ENCODE measurements at places on chromosomes 2 and 18.
A peak's percentile ranks its signal among the peaks of the same experiment; 100 is the strongest.

- peak; percentile 81 for DNase-seq
Observed at GRCh38 chr2:237700512-237701032, 73.2 kb downstream of the LRRFIP1 start.

DNA sequence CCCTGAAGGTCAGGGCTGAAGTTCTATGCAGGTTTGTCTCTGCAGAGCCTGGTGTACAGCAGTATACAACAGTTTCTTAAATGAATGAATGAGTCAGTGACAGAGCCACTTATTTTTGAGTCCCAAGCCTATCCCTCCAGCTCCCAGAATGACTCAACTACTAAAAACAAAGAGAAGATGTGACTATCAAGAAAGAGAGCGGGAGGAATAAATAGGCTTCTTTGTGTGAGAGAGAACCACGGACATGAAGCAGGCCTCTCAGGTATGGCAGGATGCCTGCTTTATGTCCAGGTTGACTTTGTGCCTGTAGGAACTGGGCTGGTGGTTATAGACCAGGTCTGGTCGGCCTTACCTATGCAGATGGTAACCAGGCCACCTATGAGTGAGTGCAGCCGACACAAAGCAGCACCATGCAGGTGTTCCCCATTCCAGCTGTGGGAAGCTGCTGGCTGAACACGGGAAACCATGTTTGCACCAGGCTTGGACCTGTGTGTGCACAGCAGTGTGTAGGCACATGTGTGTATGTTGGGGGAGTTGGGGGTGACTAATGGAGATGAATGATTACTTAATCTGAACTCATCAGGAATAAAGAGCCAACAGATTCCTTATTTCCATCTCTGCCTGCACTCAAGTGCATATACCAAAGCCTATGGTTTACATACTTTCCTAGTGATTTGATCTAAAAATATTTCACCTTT, 171.0 kb downstream of the OSR1 start:
- DNase-seq: no peak

DNA sequence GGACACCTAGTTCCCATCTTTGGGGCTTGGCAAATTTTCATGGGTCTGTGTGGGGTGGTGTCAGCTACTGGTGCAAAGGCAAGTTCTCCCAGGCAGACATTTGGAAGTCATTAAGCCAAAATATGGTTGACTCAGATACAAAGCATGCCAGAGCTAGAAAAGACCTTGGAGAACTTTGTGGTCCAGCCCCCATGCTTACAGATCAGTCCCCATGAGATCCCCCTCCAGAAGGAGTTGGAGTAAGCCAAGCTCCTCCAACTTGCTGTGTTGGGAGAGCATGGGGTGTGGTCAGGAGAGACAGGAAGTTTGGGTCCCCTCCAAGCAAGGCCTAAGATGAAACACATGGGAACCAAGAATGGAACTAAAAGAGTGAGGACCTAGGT, 224.5 kb downstream of the CYP26B1 start:
- DNase-seq: no peak

GRCh38 chr2:44975571-44976450, 33.4 kb downstream of the SIX2 start:
- peak; percentile 14 for DNase-seq

GRCh38 chr2:180682871-180683270, 297.5 kb upstream of the UBE2E3 start:
- DNase-seq: no peak

GRCh38 chr2:1907291-1907690, 163.0 kb upstream of the PXDN start:
- no peak for DNase-seq

DNA sequence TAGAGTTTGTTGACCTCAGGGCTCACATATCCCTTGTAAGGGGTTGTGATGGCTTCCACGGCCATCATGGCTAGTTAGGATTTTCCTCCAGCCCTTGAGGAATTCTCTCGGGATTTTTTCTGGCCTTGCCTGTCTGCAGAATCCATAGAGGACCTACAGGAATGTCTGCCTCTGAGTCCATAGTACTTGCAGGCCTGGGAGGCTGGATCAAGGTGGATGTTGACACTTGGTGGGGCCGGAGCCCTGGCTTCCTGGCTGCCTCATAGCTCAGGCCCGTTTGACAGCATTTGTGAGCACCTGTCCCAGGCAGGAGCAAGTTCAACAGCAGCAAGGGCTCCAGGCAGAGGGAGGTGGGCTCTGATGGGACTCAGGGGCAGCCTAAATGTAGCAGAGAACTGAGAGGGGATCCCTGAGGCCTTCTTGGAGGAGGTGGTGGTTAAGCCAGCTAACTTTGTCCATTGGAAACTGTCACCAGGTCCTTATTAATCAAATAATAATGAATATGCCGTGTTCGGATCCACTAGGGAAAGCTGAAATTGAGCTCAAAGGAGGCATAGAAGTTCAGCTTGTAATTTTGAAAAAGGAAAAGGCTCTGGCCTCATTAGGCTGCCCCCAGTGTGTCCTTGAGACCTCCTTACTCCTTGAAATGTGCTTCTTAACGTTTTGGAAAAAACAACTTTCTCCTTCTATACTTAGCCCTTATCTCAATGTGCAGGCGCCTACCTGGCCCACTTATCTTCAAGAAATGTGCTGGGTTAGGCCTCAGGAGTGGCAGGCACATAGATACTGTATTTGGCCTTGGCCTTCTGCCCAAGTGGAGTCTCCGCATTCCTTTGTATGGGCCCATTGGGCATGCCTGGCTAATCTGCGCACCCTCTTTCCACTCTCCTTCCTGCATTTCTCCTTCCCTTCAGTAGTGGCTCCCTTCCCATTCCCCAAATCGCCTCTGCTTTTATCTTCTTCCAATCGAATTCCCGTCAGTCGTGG, 66.9 kb downstream of the HPCAL1 start:
- no peak for DNase-seq

DNA sequence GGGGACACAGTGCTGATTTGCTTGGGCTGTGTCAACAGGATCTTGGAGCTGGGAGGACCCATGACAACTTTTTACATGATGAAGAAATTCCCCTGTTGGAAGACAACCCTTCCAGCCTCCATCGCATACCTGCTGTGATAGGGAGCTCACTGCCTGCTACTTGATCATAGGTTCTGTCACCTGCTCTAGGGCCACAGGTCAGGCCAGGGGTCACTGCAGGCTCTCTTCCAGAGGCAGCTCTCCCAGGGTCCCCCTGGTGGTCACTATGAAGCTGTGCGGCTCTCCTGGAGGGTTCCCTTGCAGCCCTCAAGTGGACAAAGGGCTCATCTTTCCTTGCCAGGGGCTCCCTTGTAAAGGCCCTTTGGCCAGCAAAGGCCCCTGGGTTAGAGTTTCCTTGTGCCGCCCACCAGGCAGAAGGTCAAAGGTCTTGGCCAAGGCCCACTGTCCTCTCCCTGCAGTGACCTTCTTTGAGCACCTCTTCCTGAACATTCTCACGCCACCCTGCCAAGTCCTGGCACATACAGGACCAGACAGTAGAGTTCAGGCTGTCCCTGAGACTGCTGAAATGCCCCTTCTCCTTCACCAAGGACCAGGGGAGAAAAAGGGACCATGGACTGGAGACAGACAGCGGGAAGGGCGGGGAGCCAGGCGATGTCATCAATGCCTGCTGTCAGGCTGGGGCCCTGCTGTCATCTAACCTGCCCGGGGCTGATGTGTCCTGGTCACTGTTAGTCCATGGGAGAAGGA, 345.1 kb downstream of the DYSF start:
- DNase-seq: peak; percentile 10

DNA sequence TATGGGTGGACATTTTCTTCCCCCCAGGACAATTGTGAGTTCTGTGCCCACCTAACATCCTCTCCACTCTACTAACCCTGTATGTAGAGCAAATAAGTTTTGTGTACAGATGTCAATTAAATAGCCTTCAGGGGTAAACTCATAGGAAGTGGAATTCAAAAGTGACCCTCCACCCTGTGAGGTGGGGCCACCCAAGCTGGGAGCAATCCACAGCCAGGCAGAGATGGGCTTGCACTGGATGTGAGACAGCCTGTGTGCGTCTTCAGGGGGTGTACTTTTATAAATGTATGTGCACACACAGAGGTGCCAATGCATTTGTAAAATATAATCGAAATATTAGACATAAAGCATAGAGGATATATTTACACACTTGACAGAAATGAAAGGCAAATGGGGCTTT, 33.1 kb upstream of the ATP6V1B1 start:
- DNase-seq: no peak

DNA sequence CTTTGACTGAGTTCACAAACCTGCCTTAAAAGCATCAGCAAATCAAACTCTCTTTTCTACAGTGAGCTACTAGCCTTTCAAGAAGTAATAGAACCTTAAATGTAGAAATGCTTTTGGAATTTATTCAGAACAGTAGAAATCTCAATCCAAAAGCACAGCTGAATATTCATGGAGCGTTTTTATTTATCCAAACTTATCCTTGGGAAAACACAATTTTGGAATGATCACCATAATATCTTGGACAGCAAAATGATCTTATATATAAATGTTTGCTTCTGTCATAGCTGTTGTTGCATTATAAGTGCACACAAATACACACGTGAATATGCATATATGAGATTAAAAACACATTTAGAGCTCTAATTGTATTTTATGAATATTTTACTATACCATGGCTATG, 747.3 kb upstream of the PIK3C3 start:
- DNase-seq: no peak

DNA sequence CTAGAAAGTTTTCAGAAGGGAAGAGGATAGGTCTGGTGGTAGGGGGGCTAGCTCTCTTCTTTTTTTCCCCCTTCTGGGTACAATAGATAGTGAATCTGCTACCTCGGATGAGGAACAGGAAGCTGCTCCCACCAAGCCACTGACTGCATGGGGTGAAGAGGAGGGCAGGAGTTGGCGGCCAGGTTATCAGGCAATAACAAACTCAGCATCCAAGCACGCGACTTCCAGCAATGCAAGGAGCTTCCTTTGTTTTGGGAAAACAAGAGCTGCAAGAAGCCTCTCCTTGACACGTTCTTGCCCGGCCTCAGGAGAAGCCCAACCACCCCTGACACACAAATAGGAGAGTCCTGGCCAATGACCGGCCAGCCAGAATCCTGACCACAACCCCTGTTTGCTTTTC, 32.2 kb downstream of the NHEJ1 start:
- DNase-seq: no peak

- DNase-seq: no peak
Observed at GRCh38 chr2:145235312-145235711, 715.4 kb upstream of the ZEB2 start.

GRCh38 chr2:51420511-51420910, 388.6 kb upstream of the NRXN1 start:
- no peak for DNase-seq

- DNase-seq: no peak
Observed at GRCh38 chr18:36519358-36519757, 221.8 kb downstream of the FHOD3 start.

GRCh38 chr2:230158468-230158867, 61.3 kb downstream of the SP110 start:
- DNase-seq: no peak

GRCh38 chr2:44886414-44886813, 55.1 kb upstream of the SIX3 start:
- DNase-seq: no peak

- DNase-seq: no peak
Observed at GRCh38 chr2:134306521-134306920, 52.6 kb downstream of the MGAT5 start.

DNA sequence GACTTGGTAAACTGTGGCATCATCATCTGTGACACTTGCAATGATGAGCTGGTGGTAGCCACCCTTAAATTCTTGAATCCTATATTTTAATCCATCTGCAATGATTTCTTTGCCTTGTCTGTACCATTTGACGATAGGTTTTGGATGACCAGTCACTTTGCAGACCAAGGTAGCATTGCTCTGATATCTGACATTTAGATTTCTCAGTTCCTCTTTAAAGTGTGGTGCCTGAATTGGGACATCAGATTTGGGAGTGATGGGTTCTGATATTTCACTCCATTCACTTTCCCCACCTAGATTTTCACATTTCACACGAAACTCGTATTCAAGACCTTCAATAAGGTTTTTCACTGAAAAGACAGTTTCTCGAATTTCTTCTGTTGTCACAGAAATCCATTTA, 55.8 kb downstream of the PLEKHA3 start:
- DNase-seq: no peak

DNA sequence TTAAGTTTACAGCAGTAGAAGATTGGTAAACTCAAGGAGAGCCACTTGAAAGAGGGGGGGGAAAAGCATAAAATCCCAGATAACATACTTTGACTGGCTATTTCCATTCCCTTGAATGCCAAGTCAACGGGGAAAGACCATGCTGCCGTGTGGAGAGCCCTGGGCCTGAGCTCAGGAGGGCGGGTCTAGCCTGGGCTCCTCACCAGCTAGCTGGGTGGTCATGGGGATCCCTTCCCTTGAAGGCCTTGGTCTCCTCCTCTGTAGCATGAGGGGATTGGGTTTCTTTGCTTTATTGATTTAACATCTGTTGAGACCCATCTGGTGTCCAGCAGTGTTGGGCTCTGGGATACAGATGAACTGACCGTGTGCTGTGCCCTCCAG, 35.0 kb downstream of the TEX51 start:
- no peak for DNase-seq

- no peak for DNase-seq
Observed at GRCh38 chr2:37982847-37983246, 57.8 kb downstream of the RMDN2 start.

GRCh38 chr2:169110916-169111315, 41.6 kb downstream of the DHRS9 start:
- DNase-seq: no peak

DNA sequence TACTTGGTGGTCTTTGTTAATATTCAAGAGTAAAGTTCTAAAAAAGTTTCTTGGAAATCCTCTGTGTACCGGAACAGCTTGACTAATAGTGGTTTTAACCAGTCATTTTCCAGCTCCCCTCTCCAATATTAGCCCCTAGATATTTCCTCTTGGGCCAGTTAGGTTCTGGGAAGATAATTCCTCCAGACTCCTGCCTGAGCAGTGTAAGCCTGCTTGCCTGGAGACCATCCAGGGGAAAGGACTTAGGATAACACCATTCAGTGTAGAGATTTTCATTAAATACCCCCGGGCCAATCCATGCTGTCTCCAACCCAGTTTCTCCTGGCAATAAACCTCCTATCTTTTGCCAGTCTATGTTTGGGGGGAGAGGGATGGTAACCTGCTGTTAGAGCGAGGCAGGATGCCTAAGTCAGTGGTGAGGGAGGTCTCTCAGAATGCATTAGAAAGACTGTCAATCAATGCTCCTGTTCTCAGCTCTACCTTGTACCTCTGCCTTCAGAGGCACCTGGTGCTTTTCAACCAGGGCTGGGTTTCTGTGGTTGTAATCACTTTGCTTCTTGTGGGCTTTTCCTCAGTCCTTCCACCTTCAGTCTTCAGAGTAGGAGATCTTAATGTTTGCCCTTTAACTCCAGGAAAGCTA, 186.4 kb downstream of the RNF152 start:
- no peak for DNase-seq

GRCh38 chr2:49973436-49973835, 819.1 kb upstream of the FSHR start:
- no peak for DNase-seq

DNA sequence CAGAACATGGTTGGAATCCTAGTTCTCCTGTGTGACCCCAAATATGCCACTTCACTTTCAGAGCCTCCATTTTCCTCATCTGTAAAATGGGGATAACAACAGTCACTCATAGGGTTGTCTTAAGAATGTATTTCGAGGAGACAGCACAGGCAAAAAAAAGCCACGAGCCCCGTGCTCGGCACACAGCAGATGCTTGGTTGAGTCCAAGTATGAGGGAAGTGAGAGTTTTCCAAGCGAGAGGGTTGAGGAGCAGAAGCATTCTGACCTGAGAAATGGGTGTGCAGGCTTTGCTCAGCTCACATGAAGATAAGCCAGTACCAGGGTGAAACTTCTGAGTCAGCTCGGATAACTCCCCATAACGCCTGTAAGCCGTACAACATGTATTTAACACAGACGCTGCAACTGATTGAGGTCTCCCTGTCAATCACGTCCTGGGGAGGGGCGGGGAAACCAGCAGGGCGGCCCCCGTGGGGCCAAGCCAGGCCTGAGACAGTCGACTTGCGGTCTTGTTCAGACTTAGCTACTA, 23.0 kb upstream of the ODC1 start:
- no peak for DNase-seq
